ENCODE measurements at places on chromosomes 1 and 21.

- DNase-seq, result peak; percentile 53
Measured at GRCh38 chr1:43573066-43573800, 42.5 kb downstream of the PTPRF start.

DNA sequence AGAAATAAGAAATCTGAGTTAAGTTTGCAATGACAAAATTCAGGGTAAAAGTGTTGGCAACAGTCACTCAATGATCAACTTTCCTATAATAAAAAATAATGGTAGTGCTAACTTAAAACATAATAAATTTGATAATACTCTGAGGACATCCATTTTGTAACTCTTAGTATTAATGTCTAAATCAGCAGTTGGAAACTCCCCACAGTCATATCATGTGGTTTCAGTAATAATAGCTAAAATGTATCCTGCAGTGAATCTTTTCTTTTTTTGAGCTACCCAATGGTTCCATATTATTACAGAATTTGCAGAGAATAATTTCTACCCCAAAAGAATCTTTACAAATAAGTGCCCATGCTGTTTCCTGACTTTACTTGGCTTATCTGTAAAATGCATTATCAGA lies 286.7 kb downstream of the PTPRC start:
- DNase-seq, result no peak

GRCh38 chr1:206727981-206728696 lies 42.4 kb upstream of the IL19 start:
- DNase-seq, result no peak

DNA sequence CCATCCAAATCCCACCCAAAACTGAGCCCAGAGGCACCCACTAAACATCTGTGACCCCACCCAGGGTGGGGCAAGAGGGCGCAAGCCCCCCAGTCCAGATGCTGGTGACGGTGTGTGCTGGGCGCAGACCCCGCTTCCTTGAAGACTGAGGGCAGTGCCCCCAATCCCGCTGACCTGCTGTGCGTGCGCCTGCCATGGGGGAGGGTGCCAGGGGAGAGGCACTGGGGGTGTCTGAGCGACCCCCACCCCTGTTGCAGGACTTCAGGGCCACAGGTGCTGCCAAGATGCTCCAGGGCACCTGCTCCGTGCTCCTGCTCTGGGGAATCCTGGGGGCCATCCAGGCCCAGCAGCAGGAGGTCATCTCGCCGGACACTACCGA lies 13.3 kb downstream of the COL6A2 start:
- no peak for DNase-seq
